ENCODE measurements at places on chromosomes 2 and 18. TPM values are rescaled to one million over a fixed set of nuclear protein-coding genes. Genes with fewer than 3 reads are reported as not detected.

- no peaks in the 10 kb centered on the region for H3K4me1 ChIP-seq
- no peak overlapping the region for H3K27ac ChIP-seq
- H3K27me3 ChIP-seq: no peaks in the 10 kb centered on the region
- no peaks in the 10 kb centered on the region for H3K36me3 ChIP-seq
- no peak for DNase-seq
- H3K4me3 ChIP-seq: no peak overlapping the region
Observed at GRCh38 chr2:120381661-120382060, 35.7 kb downstream of the INHBB start.

GRCh38 chr18:37173384-37173783, 344.5 kb downstream of the KIAA1328 start:
- H3K4me3 ChIP-seq: no peak overlapping the region
- H3K27me3 ChIP-seq: no peaks in the 10 kb centered on the region
- no peak for DNase-seq
- peaks cover 1% of the 10 kb centered on the region for H3K36me3 ChIP-seq

DNA sequence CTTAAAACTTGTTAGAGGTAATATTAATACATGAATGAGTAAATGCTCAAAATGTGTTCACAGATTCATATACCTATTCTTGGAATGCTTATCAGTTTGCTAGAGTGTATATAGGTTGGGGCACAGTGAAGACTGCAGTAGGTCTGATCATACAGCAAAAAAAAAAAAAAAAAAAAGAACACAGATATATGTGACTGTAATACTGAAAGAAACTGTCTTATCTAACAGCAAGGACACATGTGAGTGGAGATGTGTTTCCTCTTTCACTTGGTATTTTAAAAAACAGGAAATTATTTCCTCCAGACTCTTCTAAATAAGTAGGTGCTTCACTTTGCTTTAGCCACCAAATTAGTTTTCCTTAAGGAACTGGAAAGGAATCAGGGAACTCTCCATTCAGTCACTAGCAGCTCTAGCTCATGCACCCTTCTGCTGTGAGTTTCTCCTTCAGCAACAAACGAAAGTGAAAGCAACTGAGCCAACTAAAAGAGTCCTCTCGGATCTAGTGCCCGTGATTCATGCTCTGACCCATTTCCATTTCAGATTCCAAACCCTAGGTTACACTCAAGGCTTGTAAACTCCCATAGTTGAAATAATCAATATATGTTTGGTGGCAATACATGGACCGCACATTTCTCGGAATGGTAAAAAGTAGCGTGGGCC, 98.5 kb downstream of the DSEL start:
- H3K4me3 ChIP-seq: peak overlapping the region; percentile 16
- H3K4me1 ChIP-seq: peaks cover 5% of the 10 kb centered on the region
- H3K36me3 ChIP-seq: no peaks in the 10 kb centered on the region
- DNase-seq: peak; percentile 20

The RMDN2 gene
- 6.8 TPM for polyA plus RNA-seq

- H3K4me1 ChIP-seq: no peaks in the 10 kb centered on the region
- H3K36me3 ChIP-seq: no peaks in the 10 kb centered on the region
- DNase-seq: no peak
- H3K4me3 ChIP-seq: no peak overlapping the region
- peaks cover 10% of the 10 kb centered on the region for H3K27me3 ChIP-seq
- no peak overlapping the region for H3K27ac ChIP-seq
Observed at GRCh38 chr2:136448432-136448831, 316.9 kb upstream of the THSD7B start.

The KCNK3 gene
- not detected for polyA plus RNA-seq

The FEZ2 gene
- polyA plus RNA-seq: 6.2 TPM

DNA sequence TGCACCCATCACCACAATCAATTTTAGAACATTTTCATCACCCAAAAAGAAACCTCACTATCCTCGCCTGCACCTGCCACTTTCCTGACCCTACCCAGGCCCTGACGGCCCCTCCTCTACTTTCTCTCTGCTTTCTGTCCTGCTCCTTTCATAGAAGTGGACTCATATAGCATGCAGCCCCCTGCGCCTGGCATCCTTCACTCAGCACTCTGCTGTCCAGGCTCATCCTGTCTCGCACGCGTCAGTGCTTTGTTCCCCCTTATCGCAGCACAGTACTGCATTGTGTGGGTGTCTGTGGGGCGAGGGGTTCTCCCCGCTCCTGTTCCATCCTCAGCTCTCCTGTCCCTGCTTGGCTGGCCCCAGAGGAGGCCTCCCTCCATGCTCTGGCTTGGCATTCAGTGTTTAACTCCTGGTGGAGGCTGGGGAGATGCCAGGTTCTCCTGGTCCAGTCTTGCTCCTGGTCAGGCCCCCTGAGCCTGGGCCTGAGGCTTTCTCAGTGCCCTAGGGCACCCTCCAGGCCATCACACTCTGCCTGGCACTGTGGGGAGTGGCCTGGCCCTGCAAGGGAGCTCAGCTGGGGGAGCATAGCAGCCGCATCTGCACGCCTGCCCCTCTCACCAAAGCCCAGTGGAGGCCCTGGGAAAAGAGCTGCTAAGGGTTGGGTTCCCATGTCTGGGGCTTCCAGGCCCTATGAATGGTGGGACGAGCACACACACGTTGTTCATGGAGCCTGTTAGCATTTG, 6.6 kb upstream of the TUBB6 start:
- no peak overlapping the region for H3K4me3 ChIP-seq
- H3K27ac ChIP-seq: no peak overlapping the region
- no peaks in the 10 kb centered on the region for H3K27me3 ChIP-seq
- H3K36me3 ChIP-seq: no peaks in the 10 kb centered on the region
- no peak for DNase-seq

The ASTL gene
- polyA plus RNA-seq: 1.1 TPM

The FARP2 gene
- polyA plus RNA-seq: 52.6 TPM

DNA sequence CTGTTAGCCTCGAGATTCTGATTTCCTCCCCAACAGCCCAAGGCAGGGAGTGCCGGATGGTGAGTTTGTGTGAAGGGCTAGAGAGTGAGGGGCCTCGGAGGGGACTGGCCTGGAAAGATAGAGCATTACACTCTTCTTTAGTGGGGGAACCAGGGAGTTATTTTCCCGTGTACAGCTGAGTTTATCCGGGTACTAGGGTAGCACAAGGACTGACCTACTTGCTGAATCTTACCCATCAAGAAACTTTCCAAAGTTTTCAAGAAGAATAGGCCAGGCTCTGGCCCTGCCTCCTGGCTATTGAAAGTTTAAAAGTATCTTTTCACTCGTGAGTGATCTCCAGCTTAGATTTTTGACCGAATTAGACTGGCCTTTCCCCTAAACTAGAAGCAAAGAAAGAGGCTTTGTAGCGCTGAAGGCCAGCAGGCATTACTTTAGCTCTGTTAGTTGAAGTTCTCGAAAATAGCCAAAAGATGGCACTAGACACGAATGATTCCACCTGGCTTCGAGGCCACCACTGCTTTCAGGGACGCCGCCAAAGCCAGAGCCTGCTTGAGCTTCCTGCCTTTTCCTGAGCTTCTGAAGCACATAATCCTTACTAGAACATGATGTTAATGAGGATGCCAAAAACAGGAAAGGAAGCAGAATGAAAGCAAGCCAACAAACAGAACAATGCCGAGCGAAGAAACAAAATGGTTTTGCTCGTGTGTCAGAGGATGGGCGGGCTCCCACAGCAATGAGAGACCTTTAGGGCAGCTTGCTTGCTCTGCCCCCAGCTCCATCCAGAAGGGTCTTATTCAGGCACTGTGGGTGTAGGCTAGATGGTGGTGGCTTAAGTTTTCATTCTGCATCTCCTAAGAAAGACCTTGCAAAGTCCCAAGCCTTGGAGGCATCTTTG, 55.8 kb downstream of the TSN start:
- no peaks in the 10 kb centered on the region for H3K27me3 ChIP-seq
- H3K4me3 ChIP-seq: no peak overlapping the region
- DNase-seq: peak; percentile 16
- H3K4me1 ChIP-seq: peaks cover 3% of the 10 kb centered on the region

The NRBP1 gene
- 105 TPM for polyA plus RNA-seq

DNA sequence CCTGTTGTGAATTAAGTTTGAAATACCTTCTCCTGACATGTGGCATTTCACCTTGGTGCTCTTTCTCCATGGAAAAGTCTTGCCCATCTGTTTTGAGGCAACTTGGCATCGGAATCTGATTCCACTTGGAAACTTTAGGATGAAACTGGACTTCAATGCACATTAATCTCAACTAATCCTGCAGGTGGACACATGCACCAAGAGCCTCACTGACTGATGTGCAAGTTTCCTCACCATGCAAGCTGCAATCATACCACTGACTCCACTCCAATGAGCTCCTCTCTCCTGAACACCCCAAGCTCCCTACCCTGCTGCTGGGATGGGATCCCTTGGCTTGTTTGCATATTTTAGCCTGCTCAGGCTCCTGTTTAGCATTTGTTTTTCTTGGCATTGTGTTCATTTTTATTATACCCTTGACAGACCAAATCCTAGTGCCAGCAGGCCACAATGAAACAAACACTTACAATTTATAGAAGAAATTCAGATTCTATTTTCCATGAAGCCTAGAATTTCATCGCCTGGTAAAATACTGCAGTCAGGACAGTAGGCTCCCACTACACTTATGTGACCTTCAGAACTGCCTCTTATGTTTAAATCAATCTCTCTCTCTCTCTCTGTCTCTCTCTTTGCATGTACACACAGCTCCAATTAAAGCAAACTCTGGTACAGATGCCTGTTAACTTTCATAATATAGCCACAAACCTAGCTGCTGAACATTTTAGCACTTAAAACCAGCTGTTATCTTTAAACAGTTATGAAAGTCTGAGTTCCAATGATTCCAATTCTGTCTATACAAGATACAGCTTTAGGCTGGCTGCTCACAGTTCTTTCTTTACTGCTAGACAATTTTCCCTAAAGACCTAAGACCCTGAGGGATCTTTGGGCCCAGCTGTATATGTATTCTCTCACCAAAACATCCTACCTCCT, 141.5 kb downstream of the OSR1 start:
- no peaks in the 10 kb centered on the region for H3K36me3 ChIP-seq
- H3K27me3 ChIP-seq: no peaks in the 10 kb centered on the region
- no peak overlapping the region for H3K27ac ChIP-seq
- no peak overlapping the region for H3K4me3 ChIP-seq
- H3K4me1 ChIP-seq: no peaks in the 10 kb centered on the region
- DNase-seq: no peak

DNA sequence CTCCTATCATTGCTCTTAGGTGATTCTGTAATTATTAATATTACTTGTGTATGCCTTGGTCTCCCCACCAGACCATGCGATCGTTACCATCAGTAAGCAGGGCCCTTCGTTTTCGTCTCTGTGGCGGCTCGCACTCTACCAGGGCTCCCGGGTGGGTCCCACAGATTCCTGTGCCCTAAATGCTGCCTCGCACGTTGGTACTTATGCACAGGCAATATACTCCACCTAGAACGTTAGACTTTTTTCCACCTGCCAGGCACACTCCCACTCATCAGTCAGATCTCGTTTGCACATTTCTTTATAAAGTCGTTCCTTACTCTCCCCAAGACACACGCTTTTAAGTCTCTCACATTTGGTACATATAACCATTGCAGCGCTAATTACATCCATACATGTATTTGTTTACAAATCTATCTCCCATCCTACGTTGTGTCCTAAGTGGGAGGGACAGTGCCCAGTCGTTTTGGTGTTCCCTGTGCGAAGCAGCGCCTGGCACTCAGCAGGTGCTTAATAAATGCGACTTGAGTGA, 901 bp downstream of the FEZ2 start:
- DNase-seq: no peak
- H3K27ac ChIP-seq: no peak overlapping the region
- no peaks in the 10 kb centered on the region for H3K36me3 ChIP-seq
- peak overlapping the region; percentile 71 for H3K4me3 ChIP-seq
- H3K27me3 ChIP-seq: no peaks in the 10 kb centered on the region
- H3K4me1 ChIP-seq: peaks cover 18% of the 10 kb centered on the region

GRCh38 chr2:65345631-65346030, 86.8 kb downstream of the SPRED2 start:
- no peaks in the 10 kb centered on the region for H3K36me3 ChIP-seq
- no peak for DNase-seq
- H3K4me1 ChIP-seq: no peaks in the 10 kb centered on the region
- peaks cover 5% of the 10 kb centered on the region for H3K27me3 ChIP-seq
- H3K27ac ChIP-seq: no peak overlapping the region
- H3K4me3 ChIP-seq: no peak overlapping the region

GRCh38 chr2:164954954-164955701, at the start of gene SLC38A11:
SLC38A11 (minus strand) TSS chr2:164955525; CDS start chr2:164955247, 278 bp downstream.
- no peaks in the 10 kb centered on the region for H3K36me3 ChIP-seq
- peaks cover 11% of the 10 kb centered on the region for H3K4me1 ChIP-seq
- peak; percentile 48 for DNase-seq
- H3K27ac ChIP-seq: peak within 1 kb of the TSS; percentile 39
- H3K4me3 ChIP-seq: peak within 1 kb of the TSS; percentile 66

DNA sequence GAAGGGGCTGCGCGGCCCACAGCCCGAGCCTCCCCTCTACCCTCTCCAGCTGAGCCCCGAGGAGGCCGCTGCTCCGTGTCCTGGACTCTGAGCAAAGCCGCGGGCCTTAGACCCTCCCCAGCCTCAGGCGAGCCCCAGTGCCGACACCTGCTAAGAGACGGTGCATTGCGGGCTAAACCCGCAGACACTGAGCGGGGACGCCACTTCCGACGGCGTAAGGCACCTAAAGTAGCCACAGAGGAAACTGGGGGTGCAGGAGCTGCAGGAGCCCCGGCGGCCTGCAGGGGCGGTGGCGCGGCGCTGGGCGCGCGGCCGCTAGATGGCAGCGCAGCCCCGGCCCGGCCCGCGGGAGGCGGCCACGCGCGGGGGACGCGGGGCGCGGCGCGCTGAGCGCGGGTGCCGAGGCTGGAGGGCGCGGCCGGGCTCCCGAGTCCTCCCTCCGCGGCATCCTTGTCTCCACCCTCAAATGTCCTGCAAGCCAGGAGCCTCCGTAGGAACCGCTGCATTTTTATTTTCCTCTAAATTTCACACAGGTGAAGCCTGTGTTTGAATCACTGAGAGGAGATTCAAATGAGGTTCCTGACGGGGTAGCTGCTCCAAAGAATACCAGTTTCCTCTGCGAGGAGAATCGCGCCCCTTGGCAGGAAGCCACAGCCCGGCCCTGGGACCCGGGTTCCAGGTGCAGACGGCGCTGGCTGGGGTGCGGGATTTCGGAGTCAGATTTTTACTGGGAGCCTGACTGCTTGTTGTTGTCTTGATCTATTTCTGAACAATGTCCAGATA, 650.5 kb downstream of the GALR1 start:
- H3K27me3 ChIP-seq: no peaks in the 10 kb centered on the region
- DNase-seq: peak; percentile 62
- peak overlapping the region; percentile 11 for H3K4me3 ChIP-seq
- H3K4me1 ChIP-seq: peaks cover 8% of the 10 kb centered on the region
- H3K27ac ChIP-seq: no peak overlapping the region

Data from B cell (primary cell).